ENCODE measurements at places on chromosomes 2 and 18.

- DNase-seq: no peak
These were observed 849.9 kb downstream of the RNF144A start for GRCh38 chr2:7766978-7767565.

DNA sequence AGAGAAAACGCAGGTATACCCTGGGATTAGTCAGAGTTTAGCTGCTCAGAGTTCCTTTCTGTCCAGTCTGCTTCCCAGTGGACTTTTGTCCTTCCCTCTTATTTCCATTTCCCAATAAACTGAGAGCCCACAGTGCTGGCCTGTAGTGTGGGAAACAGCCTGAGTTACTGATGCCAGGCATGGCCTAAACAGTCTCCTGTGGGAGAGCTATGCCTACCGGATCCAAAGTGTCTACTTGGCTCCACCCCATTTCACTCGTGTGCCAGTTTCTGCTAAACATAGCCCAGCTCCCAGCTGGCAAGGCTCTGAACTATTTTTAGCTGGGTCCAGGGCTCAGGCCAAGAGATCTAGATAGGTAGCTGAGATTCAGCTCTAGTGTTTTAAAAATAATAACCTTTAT is 15.6 kb upstream of the PPP1CB start:
- peak; percentile 72 for DNase-seq

GRCh38 chr2:18578033-18578432 is 11.3 kb downstream of the NT5C1B start:
- no peak for DNase-seq

GRCh38 chr2:17282826-17283225 is 235.4 kb downstream of the RAD51AP2 start:
- no peak for DNase-seq

- DNase-seq: no peak
These were observed 386.8 kb upstream of the NETO1 start for GRCh38 chr18:73254564-73254963.

DNA sequence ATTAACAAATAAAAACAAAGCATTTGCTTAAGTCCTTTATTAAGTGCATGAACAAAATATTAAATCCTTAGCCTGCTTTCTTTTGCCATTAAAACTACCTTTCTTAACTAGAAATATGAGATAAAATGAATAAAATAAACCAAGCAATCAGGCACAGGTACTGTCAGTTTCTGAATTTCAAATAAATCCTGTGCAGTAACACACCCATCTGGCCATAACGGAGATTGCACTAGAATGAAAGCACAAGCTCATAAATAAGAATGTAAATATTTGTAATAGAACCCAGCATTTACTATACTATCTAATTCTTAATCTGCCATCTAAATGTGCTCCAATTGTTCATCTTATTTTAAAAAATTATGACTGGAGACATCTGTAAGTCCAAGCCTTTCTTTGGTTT is 31.9 kb downstream of the PRKRA start:
- no peak for DNase-seq

DNA sequence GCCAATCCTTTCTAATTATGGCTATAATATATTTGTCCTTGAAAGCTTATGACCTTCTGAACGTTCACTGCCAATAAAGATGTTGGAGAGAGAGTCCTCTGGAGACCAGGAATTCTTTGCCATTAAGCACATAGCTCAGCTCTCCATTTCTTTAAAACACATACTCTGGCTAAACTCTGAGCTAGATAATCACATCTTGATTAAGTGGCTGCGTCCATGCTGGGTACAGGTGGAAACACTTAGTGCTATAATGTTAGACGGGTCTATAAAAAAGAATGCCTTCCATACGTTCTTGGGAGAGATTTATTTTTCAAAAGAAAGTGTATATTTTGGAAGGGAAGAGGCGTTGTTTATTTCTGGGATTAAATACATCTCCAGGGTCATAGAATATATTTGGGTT is 314.5 kb downstream of the LPIN1 start:
- peak; percentile 23 for DNase-seq

DNA sequence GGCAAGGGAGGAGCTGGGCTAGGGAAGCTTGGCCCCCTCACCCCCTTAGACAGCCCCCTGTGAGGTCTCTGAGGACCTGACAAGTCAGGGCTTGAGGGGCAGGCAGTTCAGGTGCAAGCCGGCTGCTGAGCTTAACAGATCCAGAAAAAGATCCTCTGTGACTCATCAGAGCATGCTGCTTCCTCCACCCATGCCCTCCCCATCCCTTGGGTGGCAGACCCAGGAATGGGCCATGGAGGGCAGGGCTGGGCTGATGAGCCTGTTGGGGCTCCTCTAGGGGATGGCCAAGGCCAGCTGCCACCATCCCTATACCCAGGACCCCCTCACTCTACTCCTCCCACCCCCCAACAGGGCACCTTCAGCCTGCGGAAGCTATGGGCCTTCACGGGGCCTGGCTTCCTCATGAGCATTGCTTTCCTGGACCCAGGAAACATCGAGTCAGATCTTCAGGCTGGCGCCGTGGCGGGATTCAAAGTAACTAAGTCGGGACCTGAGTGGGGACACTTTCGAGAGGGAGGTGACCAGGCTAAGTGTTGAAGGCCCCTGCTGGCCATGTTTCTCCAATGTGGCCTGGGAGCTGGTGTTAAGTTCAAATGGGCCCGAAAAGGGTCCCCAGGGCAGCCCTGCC is 1.9 kb downstream of the SLC11A1 start:
- no peak for DNase-seq

- peak; percentile 44 for DNase-seq
These were observed 38.6 kb upstream of the NOTO start for GRCh38 chr2:73163483-73164367.

DNA sequence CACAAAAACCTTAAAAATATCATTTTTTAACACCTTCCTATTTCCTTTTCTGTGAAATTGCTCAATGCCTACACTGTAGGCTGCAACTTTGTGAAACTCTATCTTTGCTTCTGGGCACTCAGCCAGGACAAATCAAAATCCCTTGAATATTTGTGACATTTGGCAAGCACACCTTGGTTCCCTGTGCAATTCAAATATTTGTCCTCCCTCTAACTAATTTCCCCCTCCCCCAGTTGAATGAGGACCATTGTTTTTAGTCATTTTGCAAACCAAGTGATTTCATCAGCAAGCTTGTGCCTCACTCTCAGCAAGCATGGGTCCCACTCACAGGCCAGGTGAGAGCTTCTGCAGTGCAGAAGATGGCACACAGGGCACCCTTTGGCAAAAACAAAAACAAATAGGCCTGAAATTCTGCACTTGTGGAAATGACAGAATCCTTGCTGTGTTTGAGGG is 541.5 kb downstream of the CNTNAP5 start:
- DNase-seq: no peak

DNA sequence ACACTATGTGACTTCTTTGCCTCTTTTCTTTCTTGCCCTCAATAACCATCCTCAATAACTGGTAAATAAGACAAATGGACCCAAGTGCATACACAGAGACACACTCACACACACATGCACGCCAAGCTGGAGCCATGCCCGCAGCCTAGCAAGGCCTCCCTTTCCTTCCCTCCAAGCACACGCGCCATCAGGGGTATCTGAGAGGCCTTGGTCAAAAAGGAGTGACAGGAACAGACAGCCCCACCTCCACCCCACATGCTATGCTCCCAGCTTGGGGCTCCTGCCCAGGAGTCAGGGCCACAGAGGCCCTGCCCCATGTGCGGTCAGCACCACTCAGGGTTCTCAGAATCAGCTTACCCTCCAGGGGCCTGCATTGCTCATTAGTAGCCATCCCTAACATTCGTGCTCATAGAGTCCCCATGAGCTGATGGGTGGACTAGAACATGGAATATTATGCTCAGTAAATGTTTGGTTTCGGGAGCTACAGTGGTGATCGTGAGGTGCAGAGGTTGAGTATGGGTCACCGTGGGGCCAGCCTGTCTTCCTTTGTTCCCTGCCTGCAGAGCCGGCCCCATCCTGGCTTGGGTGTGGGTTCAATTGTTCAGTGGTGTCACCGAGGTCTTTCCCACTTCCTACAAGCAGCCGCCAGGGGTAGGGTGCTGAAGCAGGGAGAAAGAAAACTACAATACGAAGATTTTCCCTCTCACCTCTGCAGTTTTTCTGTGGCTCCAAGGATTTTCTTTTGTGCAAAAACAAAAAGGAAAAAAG is 158.2 kb upstream of the RAB12 start:
- no peak for DNase-seq

GRCh38 chr2:217839073-217839749 is 163.6 kb downstream of the TNS1 start:
- DNase-seq: no peak

DNA sequence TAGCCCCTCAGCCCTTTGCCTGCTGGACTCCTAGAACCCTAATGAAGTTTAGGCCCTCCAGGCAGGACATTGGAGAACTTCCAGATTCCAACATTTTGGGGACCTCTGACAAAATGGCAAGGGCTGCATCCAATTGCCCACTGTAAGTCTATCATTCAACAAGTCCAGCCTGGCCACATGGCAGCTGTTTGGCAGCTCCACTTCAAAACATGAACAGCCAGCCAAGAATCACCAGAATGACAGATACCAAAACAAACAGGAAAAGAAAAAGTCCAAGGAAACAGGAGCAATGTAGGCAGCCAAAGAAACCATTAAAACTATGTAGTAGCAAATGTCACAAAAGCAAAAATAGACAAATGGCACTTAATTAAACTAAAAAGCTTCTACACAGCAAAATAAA is 25.5 kb downstream of the SLC4A5 start:
- no peak for DNase-seq

- no peak for DNase-seq
These were observed 4.7 kb downstream of the NMUR1 start for GRCh38 chr2:231525248-231526163.

GRCh38 chr2:176637486-176638166 is 368.4 kb downstream of the MTX2 start:
- peak; percentile 81 for DNase-seq

- no peak for DNase-seq
These were observed 448.9 kb upstream of the SLC14A2 start for GRCh38 chr18:45166341-45166835.

- DNase-seq: no peak
These were observed 98.1 kb downstream of the ARMC9 start for GRCh38 chr2:231296401-231296974.

DNA sequence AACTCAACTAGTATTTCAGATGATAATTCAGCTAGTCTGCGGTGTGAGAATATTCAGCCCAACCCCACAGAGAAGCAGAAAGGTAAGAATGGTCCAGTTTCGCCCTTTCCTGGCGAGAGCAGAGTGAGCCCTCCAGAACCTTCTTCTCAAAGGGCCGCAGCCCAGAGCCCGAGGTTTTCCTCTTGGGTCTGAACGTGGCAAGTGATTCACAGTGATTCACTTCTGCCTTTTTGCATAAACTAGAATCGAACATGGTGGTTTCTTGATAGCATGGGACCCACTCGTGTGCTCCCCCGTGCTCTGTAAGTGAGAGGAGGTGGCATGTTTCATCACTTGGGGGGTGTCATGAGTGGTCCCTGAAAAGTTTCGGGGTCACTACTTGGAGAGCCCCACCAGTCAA is 24.2 kb downstream of the TRAF3IP1 start:
- no peak for DNase-seq

- no peak for DNase-seq
These were observed 9.4 kb downstream of the MAP3K19 start for GRCh38 chr2:135037831-135038230.

- DNase-seq: no peak
These were observed 49.0 kb downstream of the UGP2 start for GRCh38 chr2:63890678-63891077.

GRCh38 chr2:160731856-160732255 is 238.2 kb upstream of the RBMS1 start:
- DNase-seq: no peak

DNA sequence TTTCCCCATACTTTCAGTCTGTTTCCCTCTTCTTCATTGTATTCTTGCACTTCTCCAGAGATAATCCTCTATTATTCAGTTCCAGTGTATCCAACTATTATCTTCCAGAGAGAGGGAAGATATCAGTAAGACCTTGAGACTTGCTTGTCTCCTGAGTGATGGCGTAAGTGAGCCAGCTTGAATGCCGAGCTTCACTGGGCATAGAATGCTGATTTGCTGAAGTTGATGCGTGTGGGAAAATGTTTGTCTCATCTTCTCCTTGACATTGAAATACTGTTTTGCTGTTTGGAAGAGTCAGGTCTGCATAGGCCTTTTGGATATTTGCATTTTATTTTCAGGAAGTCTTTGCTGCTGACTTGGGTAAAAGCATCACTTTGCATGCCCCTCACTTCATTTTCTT is 41.1 kb upstream of the MGAT5 start:
- DNase-seq: no peak

GRCh38 chr18:35661483-35662146 is 80.1 kb downstream of the GALNT1 start:
- peak; percentile 18 for DNase-seq

GRCh38 chr2:70984228-70984575 is 5.8 kb downstream of the ANKRD53 start:
- no peak for DNase-seq

- no peak for DNase-seq
These were observed 32.6 kb downstream of the MAP2 start for GRCh38 chr2:209456489-209456888.

DNA sequence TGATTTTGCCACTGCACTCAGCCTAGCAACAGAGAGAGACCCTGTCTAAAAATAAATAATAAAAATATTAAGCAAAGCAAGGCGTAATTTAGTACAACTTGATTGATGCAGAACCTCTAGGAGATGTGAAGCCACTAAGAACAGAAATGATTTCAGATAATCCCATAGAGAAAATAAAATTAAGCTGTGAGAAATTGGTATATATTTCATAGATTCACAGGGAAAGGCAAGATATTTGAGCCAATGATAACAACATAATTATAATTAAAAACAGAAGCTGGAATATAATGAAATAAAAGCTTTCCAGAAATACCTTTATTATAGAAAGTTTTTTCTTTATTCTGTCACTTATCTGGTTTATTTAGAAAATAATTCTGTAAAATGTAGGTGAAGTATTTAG is 88.9 kb upstream of the GULP1 start:
- no peak for DNase-seq

GRCh38 chr2:95531254-95531771 is 46.8 kb upstream of the TRIM43B start:
- no peak for DNase-seq

GRCh38 chr2:236918545-236918944 is 167.1 kb upstream of the COPS8 start:
- no peak for DNase-seq

DNA sequence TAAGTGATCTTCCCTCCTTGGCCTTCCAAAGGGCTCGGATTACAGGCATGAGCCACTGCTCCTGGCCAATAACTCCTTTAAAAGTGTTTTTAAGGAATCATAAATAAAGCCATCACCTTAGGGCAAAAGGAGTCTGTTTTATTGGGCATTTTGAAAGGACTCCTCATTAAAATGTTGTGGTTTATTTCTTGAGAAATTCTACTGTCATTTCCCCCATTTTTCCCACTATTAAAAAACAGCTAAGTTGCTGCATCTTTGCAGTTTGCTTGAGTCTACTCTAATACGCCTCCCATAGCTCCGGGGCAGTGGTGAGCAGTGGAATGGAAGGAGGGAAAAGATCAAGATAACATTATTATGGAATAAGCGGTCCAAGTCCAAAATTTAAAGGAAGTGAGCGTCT is 293.2 kb downstream of the PIEZO2 start:
- no peak for DNase-seq

GRCh38 chr2:136310005-136310495 is 192.1 kb upstream of the CXCR4 start:
- no peak for DNase-seq
